ENCODE measurements at places on chromosomes 13 and 19.

- no peak for DNase-seq
Measured at GRCh38 chr19:42403586-42403985, 13.5 kb upstream of the CNFN start.

GRCh38 chr19:10920288-10920655 is 8.2 kb downstream of the YIPF2 start:
- no peak for DNase-seq

DNA sequence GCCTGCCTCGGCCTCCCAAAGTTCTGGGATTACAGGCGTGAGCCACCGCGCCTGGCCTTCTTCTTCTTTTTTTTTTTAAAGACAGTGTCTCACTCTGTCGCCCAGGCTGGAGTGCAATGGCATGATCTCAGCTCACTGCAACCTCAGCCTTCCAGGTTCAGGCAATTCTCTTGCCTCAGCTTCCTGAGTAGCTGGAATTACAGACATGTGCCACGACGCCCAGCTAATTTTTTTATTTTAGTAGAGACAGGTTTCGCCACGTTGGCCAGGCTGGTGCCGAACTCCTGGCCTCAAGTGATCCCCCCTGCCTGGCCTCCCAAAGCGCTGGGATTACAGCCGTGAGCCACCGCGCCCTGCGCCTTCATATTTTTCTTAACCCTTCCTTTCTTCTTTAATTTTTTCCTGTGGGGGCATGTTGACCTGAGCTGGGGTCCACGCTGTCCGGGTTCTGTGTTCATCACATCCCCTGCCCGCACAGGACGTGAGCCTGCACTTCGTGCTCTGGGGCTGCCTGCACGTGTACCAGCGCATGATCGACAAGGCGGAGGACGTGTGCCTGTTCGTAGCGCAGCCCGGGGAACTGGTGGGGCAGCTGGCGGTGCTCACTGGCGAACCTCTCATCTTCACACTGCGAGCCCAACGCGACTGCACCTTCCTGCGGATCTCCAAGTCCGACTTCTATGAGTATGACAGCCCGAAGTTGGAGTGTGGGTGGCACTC is 14.1 kb downstream of the PNPLA6 start:
- no peak for DNase-seq

- DNase-seq: no peak
Measured at GRCh38 chr13:34913040-34913439, 29.0 kb upstream of the NBEA start.

DNA sequence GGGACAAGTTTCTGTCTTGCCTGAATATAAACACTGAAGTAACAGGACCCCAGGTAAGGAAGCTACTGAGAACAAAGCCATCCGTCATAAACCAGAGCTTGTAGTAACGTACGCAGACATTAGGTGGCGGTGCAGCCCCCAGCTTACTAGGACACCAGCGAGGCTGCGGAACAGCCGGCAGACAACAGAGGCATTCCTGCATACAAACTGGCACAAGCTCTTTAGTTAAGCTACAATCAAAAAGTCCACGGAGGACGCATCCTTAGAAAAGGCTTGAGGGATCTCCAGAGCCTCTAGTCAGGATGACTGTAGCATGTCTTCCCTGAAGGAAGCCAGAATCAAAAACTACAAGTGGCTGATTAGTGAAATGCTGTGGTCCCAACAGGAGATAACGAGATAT is 26.2 kb downstream of the ZNF160 start:
- DNase-seq: no peak

- no peak for DNase-seq
Measured at GRCh38 chr13:46206143-46206542, 5.6 kb upstream of the LRRC63 start.

DNA sequence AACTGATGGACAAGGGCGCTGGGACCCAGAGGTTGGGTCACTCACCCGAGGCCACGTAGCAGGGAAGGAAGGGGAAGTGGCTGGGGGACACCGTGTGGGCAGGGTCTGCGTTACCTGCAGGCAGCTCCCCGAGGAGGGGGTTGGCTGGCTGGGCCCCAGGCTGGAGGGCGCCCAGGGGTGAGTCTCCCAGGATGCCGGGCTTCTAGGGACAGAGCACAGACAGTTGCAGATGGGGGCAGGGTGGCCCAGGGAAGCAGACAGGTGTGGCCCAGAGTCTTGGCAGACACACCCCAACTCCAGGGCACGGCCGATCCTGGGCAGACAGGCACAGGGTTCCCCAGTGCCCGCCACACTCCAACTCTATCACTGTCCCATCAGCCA is 5.6 kb upstream of the FDX2 start:
- no peak for DNase-seq

DNA sequence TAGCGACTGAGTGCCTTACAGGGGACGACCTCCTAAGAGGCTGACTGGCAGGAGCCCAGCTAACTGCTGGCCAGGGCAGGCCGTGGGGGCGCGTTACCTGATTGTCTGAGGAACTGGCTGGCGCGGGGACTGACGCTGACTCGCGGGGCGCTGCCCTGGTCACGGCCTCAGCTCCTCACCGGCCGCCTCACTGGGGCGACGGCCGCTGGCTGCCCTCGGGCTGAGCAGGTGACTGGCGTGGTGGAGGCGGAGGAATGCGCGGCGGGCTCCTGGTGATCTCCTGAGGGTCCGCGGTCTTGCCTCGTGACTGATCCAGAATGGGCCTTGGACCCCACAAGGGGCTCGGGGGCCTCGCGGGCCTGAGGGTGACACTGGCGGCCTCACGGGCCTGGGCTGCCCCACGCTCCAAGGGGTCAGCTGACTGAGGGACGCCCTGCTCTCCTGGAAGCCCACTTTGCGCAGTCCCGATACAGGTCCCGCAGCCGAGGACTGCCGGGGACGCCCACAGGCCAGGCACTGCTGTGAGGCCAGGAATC is 39.3 kb downstream of the SIGLEC7 start:
- no peak for DNase-seq

DNA sequence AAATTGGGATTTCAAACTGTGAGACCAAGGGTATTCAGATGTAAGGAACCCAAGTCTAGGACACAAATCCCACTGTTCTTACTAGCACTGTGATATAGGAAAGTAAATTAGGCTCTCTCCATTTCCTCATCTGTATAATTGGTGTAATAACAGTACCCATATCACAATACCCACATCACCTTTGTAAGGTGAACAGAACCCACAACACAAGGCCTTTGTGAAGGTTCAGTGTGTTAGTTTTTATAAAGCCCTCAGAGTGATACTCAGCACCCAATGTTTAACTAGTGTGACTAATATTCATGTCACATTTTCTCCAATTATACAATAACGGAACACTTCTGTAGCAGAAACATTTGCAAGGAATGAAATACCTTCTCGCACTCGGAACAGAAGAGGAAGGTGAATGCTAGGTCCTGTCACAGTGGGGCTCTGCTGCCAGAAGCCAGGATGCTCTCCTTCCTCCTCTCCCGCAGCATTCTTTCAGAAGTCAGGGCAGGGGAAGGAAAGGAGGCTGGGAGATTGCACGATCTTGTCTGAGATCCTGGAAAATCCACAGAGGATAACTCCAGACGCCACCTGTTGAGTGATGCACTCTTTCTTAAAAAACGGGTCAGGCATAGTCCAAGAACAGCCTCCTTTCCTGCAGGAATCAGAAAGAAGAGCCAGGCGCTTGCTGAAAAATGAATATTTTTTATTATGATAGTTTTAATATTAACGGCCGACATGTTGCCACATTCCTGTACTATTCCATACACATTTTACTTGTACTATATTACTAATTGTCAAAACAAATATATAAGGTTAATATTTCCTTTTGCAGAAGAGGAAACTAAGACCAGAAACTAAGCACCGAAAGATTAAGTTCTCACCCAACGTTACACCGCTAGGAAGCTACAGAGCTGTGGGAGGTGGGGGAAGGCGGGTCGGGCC is 762 bp downstream of the ZNF45 start:
- peak; percentile 2 for DNase-seq

- DNase-seq: no peak
Measured at GRCh38 chr13:23740002-23740401, 149.2 kb downstream of the MIPEP start.

DNA sequence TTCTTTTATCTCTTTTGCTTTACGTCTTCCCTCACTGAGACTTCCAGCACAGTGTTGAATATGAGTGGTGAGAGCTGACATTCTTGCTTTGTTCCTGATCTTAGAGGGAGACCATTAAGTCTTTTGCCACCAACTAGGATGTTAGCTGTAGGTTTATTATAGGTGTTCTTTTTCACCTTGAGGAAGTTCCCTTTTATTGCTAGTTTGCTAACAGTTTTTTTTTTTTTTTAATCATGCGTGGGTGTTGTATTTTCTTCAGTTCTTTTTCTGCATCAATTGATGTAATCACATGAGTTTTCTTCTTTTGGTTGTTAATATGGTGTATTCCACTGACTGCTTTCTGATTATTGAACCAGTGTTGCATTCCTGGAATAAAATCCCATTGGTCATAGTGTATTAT is 21.1 kb downstream of the AP1M1 start:
- no peak for DNase-seq

DNA sequence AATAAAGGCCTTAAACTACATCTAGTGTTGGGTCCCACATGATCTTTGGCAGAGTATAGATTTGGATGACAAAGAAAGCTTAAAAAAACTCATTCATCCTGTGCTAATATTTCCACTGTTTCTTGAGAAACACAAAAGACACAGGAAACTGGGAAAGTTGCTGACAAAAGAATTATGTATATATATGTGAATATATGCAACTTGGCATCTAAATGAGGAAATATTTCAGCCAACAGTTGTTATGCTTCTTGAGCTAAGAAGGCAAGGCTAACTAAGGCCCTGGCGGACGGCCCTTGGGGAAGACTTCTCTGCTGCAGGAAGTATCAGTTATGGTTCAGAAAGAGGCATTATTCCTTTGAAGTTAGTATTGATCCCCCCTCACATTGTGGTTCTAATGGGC is 491.8 kb downstream of the DIAPH3 start:
- no peak for DNase-seq

DNA sequence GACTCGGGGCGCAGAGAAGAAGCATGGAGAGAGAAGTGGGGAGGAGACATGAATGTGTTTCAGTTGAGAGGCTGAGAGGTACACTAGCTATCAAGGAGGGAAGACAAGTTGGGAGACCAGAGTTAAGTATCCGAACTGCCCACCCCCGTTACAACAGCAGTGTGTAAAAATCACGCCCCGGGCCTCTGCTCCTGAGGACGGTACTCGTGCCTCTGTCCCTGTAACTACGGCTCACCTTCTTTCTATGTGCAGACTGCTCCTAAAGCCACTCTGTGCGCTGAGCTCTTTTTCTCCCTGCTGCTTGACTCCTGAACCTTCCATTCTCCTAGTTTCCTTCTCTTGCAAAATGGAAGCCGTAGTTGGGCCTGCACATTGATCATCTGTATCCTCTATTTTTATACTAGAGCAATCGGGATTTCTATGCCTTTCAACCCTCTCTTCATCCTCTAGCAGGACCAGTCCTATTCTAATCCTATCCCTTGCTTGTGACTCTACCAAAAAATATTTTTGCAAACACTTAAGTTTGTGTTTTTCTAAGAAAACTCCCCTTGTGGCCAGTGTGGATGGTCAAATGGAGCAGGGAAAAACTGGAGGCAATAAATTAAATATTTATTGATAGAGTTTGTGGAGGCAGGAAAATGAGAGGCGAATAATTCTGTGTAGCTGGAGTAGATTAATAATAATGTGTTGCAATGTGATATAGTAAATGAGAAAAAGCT is 569 bp downstream of the POLR1D start:
- no peak for DNase-seq

DNA sequence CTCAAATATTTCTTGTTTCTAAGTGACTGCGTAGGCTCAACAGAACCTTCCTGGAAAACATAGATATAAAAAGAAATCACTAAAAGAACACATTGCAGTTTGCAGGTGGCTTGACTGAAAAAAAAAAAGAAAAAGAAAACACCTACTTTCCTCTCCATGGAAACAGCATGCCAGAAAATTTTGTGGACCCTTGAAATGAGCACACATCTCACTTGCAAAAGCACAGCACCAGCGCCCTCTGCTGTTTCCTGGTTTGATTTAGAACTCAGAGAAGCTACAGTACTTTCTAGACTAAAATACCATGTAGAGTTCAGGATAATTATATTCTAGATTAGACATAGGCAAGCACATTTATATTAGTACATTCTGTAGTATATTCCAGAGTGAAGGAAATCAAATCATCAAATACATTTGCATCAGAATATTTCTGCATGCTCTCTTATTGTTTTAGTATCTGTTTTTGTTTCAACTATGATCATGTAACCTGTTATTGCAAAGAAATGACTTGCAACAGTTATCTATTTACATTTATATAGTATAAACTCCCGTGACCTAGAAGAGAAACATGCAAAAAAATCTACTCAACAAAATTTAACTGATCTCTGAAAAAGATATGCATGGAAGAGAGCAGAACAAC is 22.3 kb upstream of the XPO4 start:
- peak; percentile 70 for DNase-seq

- DNase-seq: no peak
Measured at GRCh38 chr13:49859560-49859959, 67.1 kb upstream of the KPNA3 start.

GRCh38 chr19:11141937-11142527 is 13.6 kb downstream of the SPC24 start:
- DNase-seq: no peak

DNA sequence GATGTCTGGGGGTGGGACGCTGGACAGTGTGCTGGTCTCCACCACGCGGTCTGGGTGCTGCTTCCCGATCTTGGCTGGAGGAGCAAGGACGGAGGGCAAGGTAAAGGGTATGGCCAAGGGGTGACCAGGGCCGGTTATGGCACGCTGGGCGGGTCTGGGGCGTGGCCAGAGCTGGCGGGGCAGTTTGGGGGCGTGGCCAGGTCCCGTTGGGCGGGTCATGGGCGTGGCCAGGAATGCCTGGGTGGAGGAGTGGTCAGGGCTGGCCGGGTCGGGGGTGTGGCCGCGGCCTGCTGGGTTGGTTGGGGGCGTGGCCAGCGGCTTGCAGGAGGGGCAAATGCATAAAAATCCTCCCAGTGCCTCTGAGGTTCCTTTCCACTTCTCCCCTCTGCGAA is 19.2 kb downstream of the GPX4 start:
- peak; percentile 64 for DNase-seq

- DNase-seq: no peak
Measured at GRCh38 chr19:49691243-49692146, 579 bp downstream of the CPT1C start.

DNA sequence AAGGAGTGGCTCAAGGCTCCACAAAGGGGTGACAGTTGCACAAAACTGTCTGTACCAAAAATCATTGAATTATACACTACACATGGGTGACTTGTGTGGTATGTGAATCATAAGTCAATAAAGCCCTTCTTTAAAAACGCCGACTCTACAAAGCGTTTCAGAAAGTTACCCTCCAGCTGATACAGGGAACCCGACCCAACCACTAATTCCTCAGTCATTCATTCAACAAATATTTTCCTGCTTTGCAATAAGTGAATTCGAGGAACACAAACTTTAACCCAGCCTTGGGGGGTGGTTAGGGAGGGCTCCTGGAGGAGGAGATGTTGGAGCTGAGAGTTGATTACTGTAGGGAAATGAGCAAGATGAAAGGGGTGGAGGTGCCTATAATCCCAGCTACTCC is 32.0 kb downstream of the LTBP4 start:
- no peak for DNase-seq

GRCh38 chr19:49421039-49421877 is 2.0 kb downstream of the PTH2 start:
- peak; percentile 20 for DNase-seq

GRCh38 chr13:25616674-25617073 is 244.9 kb downstream of the ATP8A2 start:
- no peak for DNase-seq

GRCh38 chr13:98089246-98089645 is 53.6 kb upstream of the FARP1 start:
- no peak for DNase-seq

- no peak for DNase-seq
Measured at GRCh38 chr13:32047793-32048192, 16.2 kb downstream of the FRY start.
